ENCODE measurements at places on chromosomes 11 and 22.

- DNase-seq = no peak
Measured at GRCh38 chr11:58503361-58503856, 4.5 kb downstream of the OR5B21 start.

DNA sequence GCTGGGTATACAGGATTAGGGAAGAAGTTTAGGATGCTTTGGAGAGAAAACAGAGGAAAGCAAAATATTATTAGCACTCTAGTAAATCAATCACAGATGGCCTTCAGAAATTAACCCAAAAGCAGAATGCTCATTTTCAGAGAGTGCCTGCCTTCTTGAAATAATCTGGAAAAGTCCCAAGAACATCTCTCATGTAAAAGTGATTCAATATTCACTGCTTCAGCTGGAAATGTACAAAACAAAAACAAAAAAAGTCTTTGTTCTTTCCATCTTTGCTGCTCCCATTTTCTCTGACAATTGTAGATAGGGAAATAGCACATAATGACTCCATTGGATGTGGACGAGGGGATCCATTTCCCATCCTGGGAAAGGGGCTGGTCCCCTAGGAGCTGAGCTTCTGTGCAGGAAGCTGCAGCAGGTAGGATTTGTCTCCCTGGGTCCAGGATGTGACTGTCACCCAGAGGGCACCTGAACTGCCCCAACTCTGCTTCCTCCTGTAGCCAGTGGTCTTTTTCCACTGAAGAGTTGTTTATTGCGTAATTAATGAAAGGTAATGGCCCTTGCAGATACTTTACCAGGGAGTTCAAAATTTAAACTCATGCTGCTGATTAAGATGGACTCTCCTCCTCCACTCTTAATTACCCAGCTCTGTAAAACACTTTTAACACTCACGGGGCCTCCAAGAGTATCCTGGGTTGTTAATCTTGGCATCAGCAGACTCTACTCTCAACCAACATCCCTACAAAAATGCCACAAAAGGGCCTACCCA is 57.9 kb downstream of the SC5D start:
- no peak for DNase-seq

DNA sequence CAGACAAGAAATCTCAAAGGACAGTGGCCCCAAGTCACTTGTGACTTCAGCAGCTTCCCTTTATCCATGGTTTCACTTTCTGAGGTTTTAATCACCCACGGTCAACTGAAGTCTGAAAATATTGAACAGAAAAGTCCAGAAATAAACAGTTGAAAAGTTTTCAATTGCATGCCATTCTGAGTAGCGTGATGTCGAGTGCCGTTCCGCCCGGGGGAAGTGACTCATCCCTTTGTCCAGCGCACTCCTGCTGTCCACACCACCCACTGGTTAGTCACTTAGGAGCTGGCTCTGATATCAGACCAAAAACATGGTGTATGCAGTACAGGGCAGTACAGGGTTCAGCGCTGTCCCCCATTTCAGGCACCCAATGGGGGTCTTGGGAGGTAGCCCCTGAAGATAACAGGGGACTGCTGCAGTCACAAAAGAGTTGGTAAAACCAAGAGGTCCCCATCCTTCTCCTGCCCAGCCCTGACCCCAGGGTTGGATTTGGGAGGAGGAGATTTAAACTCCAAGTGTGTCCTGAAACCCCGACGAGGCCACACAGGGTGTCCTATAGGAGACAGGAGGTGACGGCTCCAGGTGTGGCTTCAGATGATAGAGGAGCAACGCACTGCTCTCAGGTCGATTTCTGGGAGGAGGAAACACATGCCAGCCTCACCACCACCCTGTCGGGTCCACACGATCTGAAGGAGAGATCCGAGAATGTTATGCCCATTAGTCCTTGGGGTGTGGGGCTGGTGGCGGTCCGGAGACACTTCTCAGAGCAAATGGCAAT is 390.1 kb downstream of the CTTN start:
- peak; percentile 8 for DNase-seq

GRCh38 chr11:69316956-69317355 is 23.0 kb downstream of the MYEOV start:
- no peak for DNase-seq

DNA sequence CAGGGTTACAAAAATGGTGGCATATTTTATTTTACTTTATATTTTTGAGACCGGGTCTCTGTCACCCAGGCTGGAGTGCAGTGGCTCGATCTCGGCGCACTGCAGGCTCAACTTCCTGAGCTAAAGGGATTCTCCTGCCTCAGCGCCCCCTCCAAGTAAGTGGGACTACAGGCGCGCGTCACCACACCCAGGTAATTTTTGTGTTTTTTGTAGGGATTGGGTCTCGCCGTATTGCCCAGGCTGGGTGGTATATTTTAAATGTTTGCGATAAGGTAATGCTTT is 652 bp upstream of the FOSL1 start:
- no peak for DNase-seq

DNA sequence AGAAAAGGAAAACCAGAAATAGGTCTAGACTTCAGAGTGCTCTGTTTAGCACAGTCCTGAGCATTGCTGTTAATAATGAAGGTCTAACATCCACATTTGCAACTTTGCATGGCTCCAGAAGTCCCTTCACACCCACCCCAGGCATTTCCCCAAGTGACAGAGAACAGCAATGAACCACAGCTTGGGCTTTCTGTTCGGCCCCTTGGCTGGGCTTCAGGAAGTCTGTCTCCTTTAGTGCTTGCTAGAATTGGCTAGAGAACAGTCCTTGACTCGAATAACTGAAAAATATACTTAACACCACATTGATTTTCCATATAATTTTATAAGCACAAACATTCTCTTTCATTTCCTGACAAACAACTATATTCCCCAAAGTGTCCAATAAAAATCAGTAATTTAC is 29.3 kb upstream of the TENM4 start:
- DNase-seq = no peak

GRCh38 chr11:2096919-2097301 is 42.3 kb downstream of the IGF2 start:
- DNase-seq = no peak

- DNase-seq = no peak
Measured at GRCh38 chr11:72314600-72315392, 70.8 kb upstream of the PHOX2A start.

DNA sequence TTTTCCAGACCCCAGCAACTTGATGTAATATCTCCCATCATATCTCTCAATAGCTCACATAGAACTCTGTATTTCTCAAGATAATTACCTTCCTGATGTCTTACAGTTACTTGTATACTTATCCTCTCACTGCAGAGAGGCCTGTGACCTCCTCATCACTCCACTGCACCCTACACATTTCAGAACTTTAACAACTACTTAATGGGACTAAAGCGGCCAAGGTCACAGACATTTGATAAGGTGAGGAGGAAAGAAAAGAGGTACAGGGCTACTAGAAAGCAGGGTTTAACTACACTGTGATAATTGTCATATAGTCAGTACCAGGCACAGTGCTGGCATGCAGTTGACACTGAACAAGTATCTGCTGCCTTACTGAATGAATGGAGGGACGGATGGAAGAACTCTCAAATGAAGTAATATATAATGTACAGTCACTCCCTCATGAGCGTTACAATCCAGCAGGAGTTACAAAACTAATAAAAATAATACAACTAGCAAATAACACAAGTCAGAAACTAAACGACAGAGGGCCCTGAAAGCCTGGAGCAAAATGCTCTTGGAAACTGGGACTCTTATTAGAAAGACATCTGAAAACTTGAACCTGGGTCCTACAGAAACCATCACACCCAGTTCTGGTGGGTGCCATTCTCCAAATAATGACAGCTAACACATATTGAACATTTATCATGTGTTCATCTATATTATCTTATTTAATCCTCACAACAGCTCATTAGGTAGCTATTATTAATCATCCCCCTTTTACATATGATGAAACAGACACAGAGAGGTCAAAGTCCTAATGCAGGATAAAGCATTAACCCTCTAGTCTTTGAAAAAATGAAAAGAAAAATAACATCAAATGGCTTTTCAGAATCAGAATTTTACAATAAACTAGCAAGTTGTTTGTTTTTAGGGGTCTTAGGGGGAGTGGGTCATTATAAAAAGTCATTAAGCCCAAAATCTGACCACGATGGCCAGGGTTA is 14.3 kb downstream of the PI4KA start:
- peak; percentile 21 for DNase-seq

DNA sequence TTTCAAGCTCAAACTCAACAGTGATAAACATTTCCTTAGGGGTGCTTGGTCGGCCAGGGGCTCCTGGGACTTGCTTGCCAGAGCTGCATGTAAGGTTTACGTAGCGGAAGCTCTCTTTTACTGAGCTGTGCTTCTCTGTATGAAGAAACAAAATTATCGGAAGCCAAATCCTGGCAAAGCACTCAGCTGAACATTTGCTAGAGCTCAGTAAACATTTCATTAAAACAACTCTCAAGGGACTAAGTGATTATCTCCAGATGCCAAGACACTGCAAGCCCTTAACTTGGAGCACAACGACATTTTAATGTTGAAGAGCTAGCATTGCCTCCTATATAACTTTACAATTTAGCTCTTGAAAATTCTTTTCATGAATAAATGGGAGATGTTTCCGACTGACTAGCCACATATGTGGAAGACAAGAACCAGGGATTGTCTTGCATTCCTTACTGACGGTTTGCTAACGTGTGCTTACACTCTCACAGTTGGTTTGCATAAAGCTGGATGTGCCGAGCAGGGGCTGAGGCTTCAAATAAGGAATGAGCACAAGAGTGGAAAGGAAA is 43.4 kb downstream of the SCUBE2 start:
- no peak for DNase-seq

GRCh38 chr11:134685793-134686380 is 273.8 kb upstream of the B3GAT1 start:
- no peak for DNase-seq

GRCh38 chr11:1071571-1072115 is 3.0 kb upstream of the MUC2 start:
- DNase-seq = no peak

- DNase-seq = no peak
Measured at GRCh38 chr22:41976961-41977566, 7.8 kb downstream of the SEPTIN3 start.

- peak; percentile 42 for DNase-seq
Measured at GRCh38 chr11:27291302-27291889, 71.6 kb downstream of the CCDC34 start.

DNA sequence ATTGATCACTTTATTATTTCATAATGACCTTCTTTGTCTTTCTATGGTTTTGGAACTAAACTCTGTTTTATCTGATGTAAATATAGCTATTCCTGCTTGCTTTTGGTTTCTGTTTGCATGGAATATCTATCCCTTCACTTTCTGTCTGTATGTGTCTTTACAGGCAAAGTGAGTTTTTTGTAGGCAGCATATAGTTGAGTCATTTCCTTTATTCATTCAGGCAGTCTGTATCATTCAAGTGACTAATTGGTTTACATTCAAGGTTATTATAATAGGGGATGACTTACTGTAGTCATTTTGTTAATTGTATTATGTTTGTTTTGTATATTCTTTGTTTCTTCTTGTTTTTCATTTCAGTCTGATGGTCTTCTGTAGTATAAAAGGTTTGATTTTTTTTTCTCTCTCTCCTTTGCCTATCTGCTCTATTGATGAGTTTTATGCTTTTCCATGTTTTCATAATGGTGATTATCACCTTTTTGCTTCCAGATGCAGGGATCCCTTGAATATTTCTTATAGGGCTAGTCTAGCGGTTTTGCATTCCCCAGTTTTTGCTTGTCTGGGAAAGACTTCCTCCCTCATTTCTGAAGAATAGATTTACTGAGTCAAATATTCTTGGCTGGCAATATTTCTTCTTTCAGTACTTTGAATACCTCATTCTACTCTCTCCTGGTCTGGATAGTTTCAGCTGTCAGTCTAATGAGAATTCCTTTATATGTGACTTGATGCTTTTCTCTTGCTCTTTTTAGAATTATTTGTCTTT is 50.4 kb downstream of the GDPD4 start:
- DNase-seq = no peak

GRCh38 chr11:37817727-37818270 is 1219.8 kb upstream of the RAG2 start:
- DNase-seq = no peak

DNA sequence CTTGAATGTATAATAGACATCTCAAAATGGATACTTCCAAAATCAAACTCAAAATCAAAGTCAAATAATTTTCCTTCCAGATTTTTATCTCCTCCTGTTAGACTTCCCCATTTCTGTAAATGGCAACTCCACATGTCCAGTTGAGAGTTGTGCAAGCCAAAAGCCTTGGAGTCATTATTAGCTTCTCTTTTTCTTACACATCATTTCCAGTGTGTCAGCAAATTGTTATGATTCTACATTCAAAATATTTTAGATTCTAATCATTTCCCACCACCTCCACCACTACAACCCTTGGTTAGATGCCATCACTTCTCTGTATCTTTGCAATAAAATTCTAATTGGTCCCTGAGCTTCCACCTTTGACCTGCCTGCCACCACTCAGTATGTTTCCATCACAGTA is 155.7 kb downstream of the CNTN5 start:
- DNase-seq = no peak

DNA sequence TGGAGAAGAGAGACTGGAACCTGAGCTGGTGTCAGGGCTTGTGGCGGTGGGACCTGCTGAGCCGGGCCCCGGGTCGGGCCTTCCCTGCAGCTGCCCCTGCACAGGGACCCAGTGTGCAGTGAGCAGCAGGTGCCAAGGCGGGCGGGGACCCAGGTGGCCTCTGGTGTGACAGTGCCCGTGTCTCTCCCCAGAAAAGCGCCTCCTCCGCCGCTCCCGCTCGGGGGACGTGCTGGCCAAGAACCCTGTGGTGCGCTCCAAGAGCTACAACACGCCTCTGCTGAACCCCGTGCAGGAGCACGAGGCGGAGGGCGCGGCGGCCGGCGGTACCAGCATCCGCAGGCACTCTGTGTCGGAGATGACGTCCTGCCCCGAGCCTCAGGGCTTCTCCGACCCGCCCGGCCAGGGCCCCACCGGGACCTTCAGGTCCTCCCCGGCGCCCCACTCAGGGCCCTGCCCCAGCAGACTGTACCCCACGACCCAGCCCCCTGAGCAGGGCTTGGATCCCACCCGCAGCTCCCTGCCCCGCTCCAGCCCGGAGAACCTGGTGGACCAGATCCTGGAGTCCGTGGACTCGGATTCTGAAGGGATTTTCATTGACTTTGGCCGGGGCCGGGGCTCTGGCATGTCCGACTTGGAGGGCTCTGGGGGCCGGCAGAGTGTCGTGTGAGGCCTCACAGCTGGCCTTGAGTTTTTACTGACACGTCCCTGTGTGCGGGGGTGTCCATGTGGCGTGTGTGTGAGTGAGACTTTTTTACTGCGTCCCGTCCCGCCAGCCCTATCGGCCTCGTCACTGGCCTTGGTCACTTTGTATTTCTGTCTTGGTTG is 15.6 kb upstream of the ARHGAP8 start:
- no peak for DNase-seq

DNA sequence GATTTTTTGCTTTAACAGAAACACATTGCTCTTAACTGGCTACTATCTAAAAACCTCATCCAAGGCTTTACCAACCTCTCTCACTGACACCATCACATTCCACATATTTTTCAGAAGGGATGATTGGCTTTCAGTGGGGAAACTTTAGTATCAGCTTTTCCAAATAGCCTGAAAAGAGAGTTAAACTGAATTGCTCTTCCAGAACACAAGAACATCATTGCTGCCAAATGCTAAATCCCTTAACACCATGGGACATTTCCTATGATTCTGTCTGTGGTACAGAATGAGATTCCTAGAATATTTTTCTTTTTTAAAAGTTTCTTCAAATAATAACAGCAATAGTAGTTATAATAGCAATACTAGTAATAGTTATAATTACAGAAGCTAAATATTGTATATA is 45.4 kb downstream of the SOX6 start:
- DNase-seq = no peak

GRCh38 chr11:102559839-102560238 is 29.3 kb upstream of the MMP7 start:
- no peak for DNase-seq

GRCh38 chr11:102487214-102487613 is 34.6 kb upstream of the TMEM123 start:
- DNase-seq = no peak
